ENCODE measurements at places on chromosomes 1 and 21.
A peak's percentile ranks its signal among the peaks of the same experiment; 100 is the strongest.

GRCh38 chr1:109503935-109504334 lies 5.6 kb downstream of the AMIGO1 start:
- DNase-seq, result no peak

DNA sequence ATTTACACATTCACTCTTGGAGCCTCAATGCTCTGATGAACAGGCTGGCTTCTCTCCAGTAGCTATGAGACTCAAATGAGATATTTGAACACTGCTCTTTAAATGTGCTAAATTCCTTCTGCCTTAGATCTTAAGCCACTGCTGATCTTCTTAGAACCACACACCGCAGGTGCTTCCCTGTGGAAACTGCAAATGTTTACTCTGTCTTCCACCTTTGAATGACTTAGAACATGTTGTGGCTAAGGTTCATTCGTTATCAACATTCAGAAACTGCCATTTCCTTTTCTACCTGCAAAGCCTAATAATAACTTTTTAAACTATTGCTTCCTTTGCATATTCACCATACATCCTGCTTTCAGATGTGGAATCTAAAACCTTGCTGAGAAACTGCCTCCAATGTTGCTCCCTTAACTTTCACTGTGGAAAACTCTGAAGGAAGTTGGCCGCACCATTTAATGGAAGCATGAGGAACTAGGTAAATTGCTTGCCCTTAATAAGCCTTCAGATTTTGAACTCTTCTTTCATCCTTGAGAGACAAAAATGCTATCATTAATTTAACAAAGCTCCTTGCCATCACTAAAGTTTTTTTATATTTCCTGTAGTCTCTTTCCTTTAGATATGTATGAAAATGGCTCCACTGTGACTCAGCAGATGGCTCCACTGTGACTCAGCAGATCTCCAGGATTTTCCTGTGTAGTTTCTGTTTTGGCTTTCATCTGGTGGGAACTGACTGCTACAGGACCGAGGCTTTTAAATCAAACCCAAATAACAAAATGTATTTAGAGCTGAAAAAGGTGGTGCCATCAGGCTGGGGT lies 143.8 kb downstream of the TNFSF18 start:
- DNase-seq, result no peak

DNA sequence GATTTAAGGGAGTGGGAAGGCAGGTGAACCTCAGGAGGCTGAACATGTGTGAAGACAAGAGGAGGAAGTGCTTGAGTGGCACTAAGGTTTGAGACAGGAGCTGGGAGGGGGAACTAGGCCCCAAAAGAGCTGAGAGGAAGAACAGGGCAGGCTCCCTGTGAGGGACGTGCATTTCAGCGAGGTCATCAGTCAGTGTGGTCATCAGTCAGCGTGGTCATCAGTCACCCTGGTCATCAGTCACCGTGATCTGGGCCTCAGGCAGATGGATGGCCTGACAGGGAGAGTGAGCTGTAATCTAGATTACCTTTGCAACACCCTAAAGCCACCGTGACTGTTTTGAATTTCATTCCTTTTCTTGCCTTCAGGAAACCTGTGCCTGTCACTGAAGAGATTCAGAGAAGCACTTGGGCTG lies 29.1 kb downstream of the VTCN1 start:
- DNase-seq, result no peak

DNA sequence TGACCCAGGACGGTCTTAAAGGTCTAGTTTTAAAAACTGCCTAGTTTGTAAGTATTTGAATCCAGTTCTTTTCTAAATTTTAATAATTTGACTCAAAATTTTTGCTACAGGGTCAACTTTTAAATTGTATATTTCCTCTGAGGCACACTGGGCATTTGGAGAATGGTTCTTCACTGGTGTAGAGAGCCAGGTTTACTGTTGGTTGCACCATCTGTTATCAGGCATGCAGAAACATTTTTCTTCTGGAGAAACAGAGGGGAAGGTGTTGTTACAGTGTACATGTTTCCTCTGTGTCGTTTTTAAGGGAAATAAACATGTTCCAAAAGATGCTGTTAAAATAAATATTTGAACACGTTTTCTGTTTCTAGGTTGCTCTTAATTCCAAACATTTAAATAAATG lies 39.0 kb upstream of the RWDD3 start:
- DNase-seq, result no peak

- peak; percentile 93 for DNase-seq
Observed at GRCh38 chr1:112700290-112701226, 6.4 kb downstream of the RHOC start.

- no peak for DNase-seq
Observed at GRCh38 chr1:20893931-20894330, 106.8 kb upstream of the HP1BP3 start.

DNA sequence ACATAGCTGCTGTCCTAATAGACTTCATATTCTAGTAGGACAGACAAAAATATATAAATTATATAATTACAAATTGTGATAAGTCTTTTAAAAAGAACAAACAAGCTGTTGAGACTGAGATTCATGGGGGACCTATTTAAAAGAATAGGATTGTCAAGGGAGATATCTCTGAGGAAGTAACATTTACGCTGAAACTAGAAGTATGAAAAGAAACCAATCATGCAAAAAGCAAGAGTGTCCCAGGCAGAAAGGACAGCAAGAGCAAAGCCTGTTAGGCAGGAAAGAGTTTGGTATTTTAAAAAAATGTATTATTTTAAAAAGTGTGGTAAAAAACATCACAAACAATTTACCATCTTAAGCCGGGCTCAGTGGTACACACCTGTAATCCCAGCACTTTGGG lies 9.1 kb upstream of the METTL13 start:
- DNase-seq, result no peak

GRCh38 chr1:183058851-183059502 lies 35.8 kb downstream of the LAMC1 start:
- DNase-seq, result no peak

DNA sequence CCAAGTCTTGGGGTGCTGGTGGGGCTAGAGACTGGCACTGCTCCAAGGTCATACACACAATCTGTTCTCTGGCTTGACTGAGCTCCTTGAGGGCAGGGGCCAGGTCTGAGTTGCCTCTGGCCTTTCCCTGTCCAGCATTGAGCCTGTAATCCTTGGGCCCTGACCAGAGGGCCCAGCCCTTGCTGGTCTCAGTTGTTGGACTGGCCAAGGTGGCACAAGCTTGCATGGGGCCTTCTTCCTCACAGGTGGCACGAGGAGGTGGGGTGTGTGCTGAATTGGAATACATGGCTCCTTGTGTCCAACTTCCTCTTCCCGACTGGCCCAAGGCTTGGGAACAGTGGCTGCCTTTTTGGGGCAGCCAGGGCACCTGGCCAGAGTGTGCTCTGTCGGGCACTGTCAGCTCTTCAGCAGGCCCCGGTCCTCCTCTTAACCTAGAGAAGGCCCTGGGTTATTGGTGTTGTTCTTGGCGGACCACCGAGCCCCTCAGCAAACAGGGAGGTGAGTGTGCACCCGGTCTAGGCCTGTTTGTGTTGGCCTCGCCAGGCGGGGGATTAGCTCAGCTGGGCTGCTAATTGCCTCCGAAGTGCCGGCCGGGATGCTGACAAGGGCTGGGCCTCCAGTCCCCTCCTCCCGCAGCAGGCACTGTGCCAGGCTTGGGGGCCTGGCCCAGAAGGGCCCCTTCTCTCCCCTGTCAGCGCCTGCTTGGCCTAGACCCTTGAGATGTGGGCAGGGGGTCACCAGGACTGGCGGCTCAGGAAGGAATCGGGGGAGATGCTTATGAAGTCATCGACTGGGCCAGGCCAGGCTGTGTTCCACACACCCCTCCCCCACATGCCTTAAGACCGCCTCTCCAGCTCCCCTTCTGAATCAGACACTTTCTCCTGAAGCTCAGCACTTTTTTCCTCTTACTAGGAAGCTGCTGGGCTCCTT lies 28.5 kb downstream of the WNT4 start:
- DNase-seq, result no peak

DNA sequence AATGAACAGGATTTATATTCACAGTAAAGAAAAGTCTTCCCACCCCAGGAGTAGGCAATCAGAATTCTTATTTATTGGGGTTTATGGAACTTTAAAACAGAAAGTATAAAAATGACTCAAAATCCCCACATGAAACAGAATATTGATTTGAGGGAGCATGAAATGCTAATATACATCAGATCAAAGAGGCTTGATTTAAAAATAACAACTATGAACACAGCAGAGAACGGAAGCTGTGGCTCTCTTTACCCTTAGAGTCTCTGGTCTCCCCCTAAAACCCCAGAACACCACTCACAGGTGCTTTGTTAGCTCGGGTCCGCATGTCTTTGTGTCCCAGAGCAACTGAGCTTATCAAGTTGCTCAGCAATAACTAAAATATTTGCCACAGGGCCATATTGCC lies 31.2 kb upstream of the FASLG start:
- DNase-seq, result no peak

GRCh38 chr1:10616696-10617095 lies 141.9 kb downstream of the PEX14 start:
- no peak for DNase-seq

DNA sequence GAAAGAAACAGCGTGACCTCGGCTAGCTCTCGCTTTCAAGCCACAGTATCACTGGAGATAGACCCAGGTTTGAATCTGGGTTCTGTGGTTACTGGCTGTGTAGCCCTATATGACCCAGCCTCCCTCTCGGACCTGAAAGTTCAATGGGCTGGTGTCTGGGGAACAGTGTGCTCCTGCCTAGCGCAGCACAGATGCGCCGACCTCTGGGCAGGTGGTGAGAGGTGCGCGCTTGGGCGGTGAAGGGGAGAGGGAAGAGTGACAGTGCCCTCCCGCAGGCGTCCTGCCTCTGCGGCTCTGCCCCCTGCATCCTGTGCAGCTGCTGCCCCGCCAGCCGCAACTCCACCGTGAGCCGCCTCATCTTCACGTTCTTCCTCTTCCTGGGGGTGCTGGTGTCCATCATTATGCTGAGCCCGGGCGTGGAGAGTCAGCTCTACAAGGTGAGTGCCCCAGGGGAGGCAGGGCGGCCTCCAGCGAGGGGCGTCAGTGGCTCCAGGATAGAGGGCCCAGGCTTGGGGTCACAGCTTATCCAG lies 10.5 kb downstream of the SERINC2 start:
- DNase-seq, result no peak

GRCh38 chr1:213066363-213066762 lies 15.3 kb downstream of the RPS6KC1 start:
- DNase-seq, result no peak

- DNase-seq, result no peak
Observed at GRCh38 chr1:179883040-179883744, 1.1 kb downstream of the TOR1AIP1 start.

- DNase-seq, result no peak
Observed at GRCh38 chr1:22545141-22545540, 18.1 kb upstream of the EPHA8 start.

DNA sequence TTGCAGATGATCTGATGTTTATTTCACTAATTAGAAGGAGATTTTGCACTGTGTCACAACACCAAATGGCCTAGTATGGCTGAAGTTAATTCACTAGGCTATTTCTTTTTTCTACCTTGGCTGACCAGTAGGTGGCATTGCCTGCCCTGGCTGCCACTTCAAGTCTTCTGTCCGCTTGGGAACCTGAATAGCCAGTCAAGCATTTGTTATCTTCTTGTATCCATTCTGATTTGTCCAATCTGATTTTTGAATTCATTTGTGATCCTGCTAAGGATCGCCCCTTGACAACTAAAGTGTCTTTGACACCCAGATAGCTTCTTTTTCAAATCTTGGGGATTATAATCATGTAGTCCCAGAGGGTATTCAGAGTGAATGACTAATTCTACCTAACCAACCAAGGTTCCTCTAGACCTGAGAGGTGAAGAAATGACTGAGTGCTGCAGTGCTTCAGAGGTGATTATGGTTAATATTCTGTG lies 99.4 kb downstream of the GIPC2 start:
- DNase-seq, result peak; percentile 56

GRCh38 chr1:109592916-109593315 lies 26.5 kb downstream of the GNAT2 start:
- DNase-seq, result no peak

GRCh38 chr1:230899841-230900251 lies 31.5 kb upstream of the C1orf198 start:
- DNase-seq, result no peak

DNA sequence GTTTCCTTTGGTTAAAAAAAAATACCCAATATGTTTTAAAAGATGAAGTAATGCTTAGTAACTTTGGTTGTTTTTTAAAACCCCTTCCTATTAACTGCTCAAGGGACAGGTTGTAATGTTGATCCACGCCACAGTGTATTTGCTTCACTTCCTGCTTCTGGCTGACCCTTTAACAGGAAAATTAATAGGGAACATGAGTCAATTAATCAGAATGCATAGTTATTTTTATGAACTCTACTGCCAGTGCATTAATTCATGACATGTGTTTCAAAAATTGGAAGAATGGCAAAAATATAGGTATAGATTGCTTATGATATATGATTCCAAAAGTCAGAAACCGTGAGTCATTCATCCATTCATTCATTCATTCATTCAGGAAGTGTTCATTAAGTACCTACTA lies 204.8 kb downstream of the SETD4 start:
- DNase-seq, result no peak

DNA sequence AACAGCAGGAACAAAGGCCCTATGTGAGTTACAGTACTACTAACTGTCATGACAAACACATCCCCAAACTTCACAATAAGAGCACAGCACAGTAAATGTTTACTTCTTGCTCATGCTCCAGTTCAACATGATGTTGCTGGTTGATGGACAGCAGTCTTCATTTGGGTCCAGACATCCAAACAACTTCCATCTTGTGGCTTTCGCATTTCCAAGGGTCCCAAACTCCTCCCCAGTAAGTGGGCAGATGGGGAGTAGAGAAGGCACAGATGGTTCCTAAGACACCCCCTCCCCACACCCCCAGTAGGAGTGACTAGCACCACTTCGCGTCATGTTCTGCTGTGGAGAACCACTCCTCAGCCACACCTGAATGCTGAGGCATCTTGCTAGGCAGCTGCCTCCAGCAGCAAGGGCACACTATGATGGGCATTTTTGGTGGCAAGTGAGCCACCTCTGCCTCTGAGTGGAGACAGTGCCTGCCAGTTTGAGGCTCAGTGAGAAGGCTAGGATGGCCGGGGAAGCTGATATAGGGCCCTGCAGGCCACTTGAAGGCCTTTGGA lies 32.7 kb upstream of the CD2 start:
- DNase-seq, result no peak

- DNase-seq, result peak; percentile 13
Observed at GRCh38 chr1:79006564-79006963, at the start of gene ADGRL4. Gene ADGRL4 (minus strand): TSS chr1:79006730. CDS start chr1:79006654, 76 bp downstream.

DNA sequence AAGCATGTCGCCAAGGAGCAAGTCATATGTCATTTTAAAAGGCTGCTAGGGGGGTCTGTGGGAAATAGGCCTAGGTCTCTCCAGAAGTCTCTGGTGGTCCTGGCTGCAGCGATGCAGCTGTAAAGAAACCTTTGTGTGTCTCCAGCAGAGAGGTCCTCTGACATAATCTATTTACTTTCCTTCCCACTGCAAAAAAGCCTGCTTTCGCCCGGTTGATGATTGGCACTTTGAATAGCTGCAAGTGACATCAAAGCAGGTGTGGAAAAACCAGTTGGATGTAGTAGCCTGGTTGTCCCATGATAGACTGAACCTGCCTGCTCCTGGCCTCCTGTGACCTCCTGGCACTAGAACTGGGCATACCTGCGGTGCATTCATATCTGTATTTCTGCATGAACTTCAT lies 13.8 kb downstream of the RASSF5 start:
- DNase-seq, result no peak

Measured in hindlimb muscle (tissue), 1 donor.